ENCODE measurements at places on chromosomes 4 and X.

GRCh38 chrX:135060697-135061096, 8.8 kb upstream of the RTL8A start:
- no peak for DNase-seq

GRCh38 chr4:9999956-10000561, 21.2 kb downstream of the SLC2A9 start:
- DNase-seq = no peak

- no peak for DNase-seq
These were observed 277.6 kb upstream of the DIAPH2 start for GRCh38 chrX:96407072-96407471.

- no peak for DNase-seq
These were observed 99.0 kb upstream of the QRFPR start for GRCh38 chr4:121479808-121480207.

DNA sequence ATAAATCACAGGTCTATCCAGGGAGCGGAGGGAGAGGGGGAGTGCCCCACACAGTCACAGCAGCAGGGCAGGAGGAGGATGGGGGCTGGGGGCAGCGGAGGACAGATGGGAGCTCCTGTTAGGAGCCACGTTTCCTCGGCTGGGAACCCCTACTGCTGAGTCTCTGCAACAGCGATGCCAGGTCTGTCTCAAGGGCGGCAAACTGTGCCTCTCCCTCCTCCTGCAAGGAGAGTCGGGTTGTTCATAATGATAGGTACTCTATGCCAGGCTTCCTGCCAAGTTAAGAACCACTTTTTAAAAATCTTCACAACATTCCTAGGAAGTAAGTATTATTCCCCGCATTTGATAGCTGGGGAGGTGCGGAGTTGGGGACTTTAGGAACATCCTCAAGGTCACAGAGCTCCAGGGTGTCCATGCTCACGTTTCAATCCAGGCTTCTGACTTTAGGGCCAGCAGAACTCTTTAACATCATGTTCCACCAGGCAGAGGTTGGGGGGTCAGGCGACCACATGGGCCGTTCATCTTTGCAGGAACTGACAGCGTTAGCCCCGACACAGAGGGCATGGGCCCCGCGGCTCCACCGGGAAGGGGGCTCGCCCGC, 98.3 kb upstream of the MAML3 start:
- DNase-seq = no peak

DNA sequence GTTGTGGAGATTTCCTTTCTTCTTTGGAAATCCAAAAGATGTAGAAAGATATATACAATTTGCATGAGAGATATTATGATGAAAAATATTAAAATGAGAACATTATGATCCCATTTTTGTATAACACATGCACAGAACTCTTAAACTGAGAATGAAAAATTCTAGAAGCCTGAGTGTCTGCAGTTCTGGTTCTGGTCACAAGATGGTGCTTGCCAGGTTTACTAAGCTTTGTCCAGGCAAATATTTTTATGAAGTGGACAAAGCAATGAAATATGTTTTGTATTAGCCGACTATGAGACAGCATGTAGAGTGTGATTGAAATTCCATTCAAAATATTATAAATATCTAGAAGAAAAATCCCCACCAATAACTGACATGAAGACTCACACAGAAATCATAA, 2.2 kb downstream of the PWWP3B start:
- no peak for DNase-seq

- DNase-seq = no peak
These were observed 23.8 kb downstream of the NOX1 start for GRCh38 chrX:100850317-100850716.

DNA sequence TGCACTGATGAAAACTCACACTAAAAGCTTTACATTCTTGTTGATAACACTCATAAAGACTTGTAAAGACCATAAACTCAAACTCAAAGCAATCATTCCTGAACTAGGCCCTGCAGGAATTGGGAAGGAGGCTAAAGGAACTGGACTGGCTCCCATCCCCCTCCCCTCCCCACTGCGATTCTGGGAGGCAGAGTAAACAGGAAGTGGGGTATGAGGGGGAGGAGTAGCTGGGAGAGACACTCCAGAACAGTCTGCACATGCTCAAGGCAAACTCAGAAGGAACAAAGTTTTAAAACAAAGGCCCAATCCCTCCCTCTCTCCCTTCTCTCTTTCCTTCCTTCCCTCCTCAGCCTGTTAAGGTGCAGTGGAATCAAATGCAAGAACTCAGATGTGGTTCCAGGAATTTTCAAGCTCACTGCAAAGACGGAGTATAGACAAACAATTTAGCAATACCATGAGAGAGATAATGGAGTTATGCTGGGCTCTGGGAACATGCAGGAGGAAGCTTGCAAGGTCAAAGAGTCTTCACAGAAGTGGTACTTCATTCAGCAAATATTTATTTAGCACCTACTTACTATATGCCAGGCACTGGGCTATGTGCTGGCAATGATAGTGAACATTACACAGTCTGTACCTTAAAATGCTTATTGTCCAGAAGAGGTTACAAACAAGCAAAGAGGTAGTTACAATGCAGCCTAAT, 15.9 kb downstream of the MID1IP1 start:
- DNase-seq = no peak

DNA sequence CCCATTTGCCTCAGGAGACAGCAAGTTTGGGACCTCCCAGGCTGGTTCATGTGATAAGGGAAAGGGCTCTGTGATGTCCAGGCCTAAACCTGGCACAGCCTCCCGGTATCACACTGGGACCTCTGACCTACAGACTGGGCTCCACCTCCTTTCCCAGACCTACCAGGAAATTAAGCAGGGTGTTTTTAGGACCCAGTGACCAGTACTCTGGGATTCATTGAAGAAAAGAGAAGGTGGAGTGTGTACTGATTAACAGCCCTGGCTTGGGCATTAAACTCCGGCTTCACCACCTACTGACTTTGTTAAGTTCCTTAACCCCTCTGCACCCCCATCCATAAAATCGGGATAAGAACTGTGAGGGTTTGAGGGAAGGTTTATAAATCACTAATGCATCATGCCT, 28.6 kb downstream of the ASB9 start:
- no peak for DNase-seq

DNA sequence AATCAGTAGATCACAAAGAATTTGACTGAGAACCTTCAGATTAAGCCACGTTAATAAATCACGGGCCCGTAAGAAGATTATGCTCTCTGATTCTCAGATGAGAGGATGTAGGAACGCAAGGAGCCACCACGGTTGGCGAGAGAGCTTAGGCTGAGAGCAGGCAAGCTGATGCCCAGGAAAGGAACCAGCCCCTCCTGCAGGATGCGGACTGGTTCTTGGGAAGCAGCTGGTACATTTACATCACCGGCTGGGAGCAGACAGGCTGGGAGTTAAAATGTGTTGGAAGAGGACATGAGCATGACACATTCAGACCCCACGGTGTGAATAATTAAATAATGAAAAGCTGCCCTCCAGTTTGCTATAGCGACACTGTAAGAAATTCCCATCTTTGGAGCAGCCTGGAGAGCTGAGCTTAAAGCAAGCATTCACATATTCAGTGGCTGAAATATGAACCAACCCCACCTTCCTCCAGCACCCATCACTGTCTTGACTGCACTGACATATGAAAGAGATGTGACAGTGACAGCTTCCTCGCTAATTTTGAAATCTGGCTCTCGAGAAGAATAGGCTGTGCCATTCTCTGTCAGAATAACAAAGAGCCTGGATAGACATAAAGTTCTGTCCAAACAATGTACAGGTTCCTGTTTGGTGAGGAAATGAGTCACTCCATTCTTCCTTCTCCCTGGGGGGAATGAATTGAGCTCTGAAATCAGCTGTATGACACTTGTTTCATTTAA, 33.1 kb downstream of the LNX1 start:
- no peak for DNase-seq

DNA sequence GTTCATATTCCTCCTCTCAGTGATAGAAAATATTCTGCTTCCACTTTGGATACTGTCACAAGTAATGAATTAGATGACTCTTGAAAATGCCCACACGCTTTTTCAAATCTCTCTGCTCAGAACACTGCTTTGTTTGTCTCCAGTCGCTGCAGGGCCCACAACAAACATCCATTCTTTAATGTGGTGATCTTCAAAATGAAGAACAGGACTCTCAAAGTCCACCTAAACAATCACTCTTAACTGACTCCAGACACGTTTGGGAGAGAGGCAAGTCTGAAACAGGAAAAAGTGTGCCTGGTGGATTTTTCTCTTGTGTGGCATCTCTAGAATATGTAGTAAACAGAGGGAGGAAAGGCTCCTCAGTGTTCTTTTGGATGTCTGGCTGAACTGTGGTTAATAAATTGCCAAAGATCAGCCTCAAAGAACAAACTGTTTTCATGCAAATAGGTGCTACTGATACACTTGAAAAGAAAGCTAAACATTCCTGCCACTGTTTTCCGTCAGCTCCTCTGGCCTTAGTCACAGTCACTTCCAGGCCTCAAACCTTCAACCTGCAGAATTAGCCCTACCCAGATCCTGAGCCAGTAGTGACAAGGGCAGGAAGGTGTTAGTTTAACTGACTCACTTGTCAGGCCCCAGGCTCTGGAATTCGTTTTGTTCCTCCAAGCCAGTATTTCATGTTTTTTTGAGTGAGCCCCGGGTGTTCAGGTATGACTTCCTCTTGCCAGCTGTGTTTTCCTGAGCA, 259.6 kb upstream of the GPC4 start:
- no peak for DNase-seq

GRCh38 chr4:3013839-3014350, 50.5 kb downstream of the GRK4 start:
- no peak for DNase-seq

GRCh38 chrX:30220661-30221060, 5.3 kb downstream of the MAGEB2 start:
- DNase-seq = no peak

GRCh38 chrX:2224161-2224560, 276.6 kb downstream of the DHRSX start:
- DNase-seq = no peak

DNA sequence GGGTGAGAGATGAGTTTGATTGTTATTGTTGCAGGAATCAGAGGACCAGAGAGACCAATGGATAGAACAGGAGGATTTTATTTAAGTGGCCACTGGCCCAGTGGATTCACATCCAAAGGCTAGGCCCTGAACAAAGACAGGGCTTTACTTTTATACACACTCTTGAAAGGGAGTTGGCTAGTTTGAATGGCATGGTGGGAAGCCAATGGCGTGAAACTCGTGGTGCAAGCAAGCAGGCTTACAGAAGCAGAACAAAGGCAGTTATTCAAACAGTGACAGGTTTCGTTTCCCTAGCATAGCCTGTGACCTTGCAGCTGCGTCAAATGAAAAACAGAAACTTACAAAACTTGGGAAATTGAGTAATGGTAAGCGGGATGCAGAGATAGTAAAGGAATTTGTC, 110.2 kb upstream of the PRDX4 start:
- DNase-seq = no peak

DNA sequence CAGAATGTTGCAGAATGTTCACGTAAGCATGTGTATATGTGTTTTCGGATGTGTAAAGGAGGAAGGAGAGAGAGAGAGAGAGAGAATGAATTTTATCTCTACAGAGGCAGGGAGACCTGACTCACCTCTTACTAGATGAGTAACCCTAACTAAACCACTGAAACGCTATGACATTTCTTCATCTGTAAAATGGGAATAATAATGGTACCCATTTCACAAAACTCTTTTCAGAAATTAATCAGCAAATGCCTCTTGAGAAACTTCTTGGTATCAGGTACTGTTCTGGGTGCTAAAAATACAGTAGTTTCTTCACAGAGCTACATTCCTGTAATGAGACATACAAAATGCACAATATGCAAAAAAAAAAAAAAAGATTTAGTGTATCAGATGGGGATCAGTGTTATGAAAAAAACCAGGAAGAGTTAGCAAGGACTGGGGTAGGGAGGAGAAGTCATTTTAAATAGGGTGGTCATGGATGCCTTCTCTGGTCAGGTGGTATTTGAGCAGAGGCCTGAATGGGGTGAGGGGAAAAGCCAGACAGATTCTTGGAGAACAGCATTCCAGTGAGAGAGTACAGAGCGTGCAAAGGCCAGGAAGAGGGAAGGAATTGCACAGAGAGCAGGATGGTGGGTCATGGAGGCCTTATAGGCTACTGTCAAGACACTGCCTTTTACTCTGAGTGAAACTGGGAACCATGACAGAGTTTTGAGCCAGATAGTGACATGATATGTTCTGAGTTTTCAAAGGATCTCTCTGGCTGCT, 84.9 kb upstream of the SPANXB1 start:
- no peak for DNase-seq

DNA sequence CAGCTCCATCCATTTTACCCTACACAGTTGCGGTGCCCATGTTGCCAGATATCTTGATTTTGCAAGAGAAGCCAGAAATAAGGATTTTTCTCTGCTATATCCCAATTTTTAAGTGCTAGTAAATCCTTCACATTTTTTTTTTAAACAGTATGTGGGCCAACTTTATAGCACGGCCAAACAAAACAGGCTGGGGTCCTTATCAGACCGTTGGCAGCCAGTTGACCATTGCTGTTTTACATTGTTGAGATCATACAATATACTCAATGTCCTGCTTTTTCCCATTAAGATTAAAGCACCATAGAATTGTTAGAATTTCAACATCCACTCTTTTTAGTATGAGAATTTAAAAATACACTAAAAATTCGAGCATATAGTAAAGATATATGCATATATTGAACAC, 150.9 kb downstream of the SPCS3 start:
- DNase-seq = no peak

DNA sequence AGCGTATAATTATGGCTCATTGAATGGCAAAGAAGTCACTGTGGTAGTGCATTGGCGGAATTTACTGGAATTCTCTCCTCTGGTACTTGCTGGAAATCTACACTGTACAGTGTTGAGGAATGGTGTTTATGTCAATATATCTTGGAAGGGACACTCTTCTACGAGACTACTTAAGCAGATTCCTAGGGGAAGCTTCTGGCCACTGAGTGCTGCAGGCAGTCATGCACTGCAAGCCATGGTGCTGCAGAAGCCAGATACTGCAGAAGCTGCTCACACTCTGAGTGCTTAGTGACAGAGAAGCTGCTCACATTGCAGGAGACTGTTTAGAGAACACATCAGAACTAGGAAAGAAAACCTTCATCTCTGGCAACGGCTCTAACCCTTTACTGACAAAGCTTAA, 725.0 kb downstream of the CCSER1 start:
- no peak for DNase-seq

- no peak for DNase-seq
These were observed 1034.2 kb upstream of the PCDH10 start for GRCh38 chr4:132114885-132115284.

DNA sequence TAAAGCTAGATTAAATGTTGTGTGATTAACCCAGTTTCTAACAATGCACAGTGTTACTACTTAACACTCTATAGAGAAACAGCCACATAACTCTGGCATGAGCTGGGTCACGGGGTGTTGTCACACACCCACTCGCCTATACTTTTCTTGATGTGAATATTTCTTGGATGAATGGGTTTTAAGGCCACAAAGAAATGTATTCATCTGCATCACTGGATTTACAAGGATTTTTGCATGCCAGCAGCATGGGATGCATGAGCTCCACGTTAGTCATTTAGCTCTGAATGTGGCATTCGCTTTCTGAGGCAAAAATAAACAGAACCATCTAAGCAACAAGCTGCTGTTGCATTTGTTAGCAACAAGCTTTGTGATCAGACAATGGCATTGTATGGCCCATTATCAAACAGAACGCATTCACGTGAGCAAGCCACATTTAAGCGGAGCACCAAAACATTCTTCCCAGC, 89.7 kb downstream of the LRP2BP start:
- DNase-seq = no peak

GRCh38 chr4:31104043-31104442, 383.9 kb downstream of the PCDH7 start:
- DNase-seq = no peak

Data from activated naive CD4-positive, alpha-beta T cell (primary cell).